Naive thymus-derived CD4-positive, alpha-beta T cell (primary cell): ENCODE measurements at places on chromosomes 12 and 14. TPM values are rescaled to one million over a fixed set of nuclear protein-coding genes. Genes with fewer than 3 reads are reported as not detected.
A peak's percentile ranks its signal among the peaks of the same experiment; 100 is the strongest.

The HRK gene
- not detected for polyA plus RNA-seq

The B3GNT4 gene
- polyA plus RNA-seq = 0.34 TPM

DNA sequence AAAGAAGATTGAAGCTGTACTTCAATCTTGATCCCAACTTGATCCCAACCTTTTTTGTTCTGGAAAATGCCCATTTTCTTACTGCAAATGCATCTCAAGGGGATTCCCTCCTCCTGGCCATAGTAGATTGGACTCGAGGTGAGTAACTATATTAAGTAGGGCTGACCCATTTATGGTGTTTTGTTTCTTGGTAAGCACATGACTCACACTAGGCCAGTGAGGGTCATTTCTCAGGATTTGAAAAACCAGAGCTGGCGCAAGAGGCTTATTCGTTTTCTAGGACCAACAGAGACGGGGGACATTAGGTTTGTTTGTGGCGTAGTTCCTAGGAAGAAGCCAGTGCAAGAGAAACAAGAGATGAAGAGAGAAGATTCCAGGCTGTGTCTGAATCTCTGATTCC is 51.4 kb downstream of the MRPL42 start:
- no peak for DNase-seq

DNA sequence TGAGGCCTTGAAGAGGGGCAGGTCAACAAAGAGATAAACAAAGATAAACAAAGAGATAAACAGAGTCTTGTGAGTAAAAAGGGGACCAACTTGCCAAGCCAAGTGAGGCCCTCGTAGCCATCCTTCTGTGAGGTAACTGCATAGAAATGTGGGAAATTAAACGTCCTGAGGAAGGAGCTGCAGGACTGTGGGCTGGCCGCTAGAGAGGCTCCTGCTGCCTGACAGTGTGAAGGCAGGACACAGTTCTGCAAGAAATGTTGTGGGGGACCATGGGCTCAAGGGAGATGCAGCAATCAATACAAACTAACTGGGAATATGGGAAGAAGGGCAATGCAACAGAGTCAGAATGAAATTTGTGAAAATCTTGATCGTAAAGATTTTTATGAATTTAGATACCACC is 91.9 kb downstream of the SLC8A3 start:
- DNase-seq = no peak

DNA sequence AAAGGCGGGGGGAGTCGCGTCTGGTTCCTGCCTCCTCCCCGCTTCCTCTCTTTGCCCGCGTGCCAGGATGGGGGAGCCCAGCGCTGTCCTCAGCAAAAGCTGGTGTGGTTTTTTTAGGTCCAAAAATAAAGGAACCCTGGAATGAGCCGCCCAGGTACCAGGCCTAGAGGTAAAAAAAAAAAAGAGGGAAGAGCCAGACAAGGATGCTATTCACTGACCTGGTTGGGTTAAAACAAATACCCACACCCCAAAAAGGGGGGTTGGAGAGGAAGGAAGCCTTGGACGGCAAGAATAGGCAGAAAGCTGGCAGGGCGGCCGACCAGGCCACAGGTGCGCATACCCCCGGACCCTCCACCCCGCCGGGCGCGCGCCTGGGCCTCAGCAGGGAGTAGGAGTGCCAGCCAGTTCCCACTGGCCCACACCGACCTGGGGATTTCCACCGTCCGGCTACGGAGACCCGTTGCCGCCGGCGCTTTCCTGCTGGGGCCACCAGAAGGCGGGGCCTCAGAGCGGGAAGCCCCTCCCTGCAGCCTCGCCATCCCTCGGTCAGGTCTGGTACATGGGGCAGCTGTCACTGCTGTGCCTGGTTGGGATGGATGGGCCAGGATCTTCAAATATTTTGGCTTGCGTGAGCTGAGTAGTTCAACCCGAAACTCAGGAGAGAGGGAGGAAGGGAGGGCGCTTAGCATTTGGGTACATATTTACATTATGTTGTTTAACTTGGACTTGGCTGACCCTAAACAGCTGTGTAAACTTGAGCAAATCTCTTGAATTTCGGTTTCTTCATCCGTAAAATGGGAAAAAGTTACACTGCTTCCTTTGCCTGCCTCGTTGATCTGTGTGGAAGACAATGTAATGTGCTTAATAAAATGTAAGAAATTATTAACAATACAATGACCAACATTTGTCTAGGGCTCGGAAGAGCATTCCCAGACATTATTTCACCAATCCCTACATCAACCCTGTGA is 5.4 kb upstream of the IRF2BPL start:
- peak; percentile 37 for DNase-seq
